ENCODE measurements at places on chromosomes 3 and 15.

GRCh38 chr15:57503911-57504598 lies 87.6 kb upstream of the MYZAP start:
- DNase-seq: no peak

- no peak for DNase-seq
These were observed 54.2 kb downstream of the FBXL2 start for GRCh38 chr3:33331414-33331813.

- no peak for DNase-seq
These were observed 6.7 kb downstream of the ARGFX start for GRCh38 chr3:121574449-121574848.

DNA sequence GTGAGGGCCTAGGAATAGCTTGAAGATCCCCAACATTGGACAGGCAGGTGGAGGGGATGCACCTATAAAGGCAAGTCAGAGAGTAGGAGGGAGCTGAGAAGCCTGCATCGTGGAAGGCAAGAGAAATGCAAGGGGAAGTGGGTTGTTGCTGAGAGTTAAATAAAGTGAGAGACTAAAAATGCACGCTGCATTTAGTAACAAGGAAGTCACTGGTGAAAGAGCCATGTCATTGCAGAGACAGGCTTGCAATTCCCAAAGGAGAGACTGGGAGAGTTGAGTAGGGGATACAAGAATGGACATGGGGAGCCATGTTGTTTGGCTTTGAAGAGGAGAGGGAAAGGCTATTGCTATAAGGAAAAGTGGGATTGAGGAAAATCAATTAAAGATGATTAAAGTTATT lies 77.0 kb upstream of the HEG1 start:
- DNase-seq: no peak

DNA sequence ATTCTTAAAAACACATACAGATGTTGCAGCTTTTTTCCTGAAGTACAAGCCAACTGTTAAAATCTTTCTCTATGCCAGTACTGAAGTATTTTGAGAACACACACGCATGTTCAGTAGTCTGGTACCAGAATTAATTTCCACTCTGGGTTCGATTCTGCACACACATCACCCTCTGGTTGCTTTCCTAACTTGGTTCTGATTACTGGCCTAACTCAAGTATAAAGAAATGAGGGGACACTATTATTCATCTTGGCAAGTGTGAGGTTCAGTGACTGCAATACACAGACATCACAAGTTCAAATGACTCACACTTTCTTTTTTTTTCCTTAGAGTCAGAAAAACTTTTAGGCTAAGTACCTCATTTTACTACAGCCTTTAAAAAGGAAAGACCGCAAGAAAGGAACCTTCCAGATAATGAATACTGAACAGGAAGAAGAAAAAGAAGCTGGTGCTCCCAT lies 37.4 kb upstream of the LDHAL6B start:
- DNase-seq: no peak

GRCh38 chr15:58252586-58253323 lies 114.6 kb downstream of the AQP9 start:
- DNase-seq: no peak

DNA sequence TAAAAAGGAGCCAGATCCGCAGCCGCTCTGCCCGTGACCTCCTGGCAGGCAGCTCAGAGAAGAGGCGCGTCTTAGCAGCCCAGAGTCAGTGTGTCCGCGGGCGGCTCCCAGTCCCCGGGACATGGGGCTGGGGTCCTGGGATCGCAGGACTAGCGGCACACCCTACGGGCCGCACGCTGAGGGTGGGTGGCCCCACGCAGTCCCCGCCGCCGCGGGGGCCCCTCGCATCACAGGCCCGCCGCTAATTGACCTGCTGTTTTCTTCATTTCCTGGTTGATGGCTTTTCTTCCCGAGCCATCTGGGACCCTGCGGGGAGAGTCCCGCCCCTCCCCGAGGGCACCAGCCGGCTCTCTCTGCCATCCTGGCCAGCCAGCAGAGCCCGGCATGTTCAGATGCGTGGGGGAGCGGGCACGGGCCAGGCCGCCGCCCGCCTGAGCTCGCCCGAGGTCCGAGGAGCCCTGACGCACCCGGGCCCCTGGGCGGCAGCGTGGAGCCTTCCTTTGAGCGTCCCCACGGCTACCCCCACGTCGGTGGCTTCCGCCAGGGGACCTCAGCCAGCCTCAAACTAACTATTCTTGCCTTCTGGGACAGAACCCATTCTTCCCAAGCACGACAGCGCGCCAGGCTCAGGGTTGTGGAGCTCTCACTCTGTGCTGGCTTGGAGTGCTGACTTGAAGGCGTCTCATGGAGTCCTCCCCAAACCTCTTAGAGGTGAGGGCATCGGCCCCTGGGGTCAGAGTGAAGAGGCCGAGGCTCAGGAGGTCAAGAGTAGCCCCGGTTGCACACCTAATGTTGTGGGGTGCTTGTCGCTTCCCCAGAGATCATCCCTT lies 34.6 kb upstream of the CACNA2D3 start:
- no peak for DNase-seq

DNA sequence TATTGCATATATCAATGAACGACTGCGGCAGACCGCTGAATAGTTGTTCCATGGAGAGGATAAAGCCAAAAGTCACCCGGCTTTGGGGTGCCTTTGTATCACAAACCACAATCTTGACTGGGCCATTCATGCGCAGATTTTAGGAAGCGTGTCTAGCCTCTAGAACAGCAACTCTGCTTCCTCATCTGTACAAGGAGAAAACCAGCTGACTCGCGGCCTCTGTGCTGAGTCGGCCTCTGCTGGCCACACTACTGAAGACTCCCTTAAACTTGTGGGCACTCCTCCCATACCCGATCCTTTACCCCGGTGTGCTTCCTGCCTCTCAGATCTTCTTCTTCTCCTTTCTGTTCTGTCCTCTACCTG lies 872 bp downstream of the DLEC1 start:
- DNase-seq: peak; percentile 45

DNA sequence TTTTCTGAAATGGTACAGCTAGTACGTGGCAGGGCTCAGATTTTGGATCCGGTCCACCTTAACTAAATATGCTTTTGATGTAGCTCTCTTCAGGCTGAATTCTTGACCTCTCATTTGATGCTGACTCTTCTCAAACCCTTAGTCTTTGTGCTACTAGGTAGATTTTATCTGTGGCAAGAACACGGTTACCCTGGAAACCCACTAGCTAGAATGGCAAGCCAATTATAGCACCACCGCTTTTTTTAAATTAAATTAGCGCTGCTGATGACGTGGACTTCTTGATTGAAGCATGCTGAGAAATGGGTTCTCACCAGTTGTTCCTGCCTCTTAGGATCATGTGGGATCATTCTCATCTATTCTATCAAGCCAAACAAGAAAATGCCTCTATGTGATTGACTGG lies 421.5 kb downstream of the LPP start:
- DNase-seq: no peak

- no peak for DNase-seq
These were observed 64.3 kb downstream of the KLF13 start for GRCh38 chr15:31390777-31391486.

DNA sequence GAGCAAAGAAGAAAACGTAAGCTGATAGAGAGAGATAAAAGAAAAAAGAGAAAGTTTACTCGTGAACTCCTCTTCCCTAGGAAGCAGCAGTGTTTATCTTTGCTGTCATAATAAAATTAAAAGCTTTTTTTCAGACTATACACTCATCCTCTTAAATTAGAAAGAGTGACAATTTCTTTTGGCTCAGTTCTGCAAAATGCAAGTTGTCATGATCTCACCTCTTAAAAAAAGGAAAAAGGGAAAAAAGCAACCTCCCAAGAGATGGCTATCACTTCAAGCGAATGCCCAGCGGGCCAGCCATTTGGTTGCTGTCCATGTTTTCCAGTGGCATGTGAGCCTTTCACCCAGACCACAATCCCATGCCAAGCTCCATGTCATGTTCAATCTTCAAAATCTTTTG lies 7.0 kb upstream of the THBS1 start:
- DNase-seq: no peak

- no peak for DNase-seq
These were observed 97.5 kb upstream of the KLHL25 start for GRCh38 chr15:85892232-85892631.

- DNase-seq: no peak
These were observed 354.9 kb downstream of the EPHB1 start for GRCh38 chr3:135149707-135150681.

DNA sequence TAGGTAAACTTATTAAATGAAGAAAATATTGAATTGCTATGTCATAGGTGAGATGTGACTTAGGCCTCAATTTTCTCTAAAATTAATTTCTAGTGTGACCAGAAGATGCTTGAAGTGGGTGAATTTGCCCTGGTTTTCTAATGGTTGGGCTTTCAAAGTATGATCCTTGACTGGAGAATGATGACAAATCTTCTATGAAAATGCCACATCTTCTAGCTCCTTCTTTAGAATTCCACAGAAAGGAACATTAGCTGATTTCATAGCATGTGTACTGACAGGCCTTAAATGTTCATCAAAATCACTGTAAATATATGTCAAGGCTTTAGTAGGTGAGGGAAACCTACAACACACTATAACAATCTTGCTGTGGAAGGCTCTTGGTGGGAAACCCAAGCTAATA lies 8.9 kb downstream of the ABI3BP start:
- no peak for DNase-seq

DNA sequence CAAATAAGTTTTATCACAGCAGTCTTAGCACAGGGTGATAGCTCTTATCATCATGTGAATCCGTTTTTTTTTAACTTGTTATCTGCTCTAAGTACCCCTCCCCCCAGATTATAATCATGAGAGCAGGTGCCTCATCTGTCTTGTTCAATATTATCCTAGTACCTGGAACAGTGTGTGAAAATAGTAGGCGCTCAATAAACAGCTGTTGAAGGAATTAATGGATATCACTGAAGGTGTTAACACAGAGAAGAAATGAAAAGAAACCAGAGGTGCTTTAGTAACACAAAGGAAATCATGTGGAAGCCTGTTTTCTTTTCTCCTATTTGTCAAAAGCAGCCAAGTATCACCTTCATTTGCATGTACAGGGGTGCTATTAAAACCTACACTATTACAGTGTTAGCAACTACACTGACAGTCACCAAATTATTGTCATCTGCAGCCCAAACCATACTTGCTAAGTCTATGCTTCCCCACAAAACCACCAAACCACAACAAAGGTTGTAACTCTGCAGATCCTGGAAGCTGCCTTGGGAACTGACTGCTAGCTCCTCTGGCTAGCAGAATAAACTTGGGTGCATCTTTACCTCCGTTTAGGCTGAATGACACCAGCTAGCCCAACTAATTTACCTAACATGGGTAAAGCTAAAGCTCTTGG lies 2.9 kb downstream of the XPC start:
- DNase-seq: peak; percentile 17

GRCh38 chr15:39582977-39583595 lies 2.2 kb downstream of the THBS1 start:
- no peak for DNase-seq

GRCh38 chr15:32990071-32990470 lies 204.4 kb downstream of the FMN1 start:
- no peak for DNase-seq

GRCh38 chr15:66142285-66142684 lies 111.3 kb downstream of the MEGF11 start:
- DNase-seq: no peak

DNA sequence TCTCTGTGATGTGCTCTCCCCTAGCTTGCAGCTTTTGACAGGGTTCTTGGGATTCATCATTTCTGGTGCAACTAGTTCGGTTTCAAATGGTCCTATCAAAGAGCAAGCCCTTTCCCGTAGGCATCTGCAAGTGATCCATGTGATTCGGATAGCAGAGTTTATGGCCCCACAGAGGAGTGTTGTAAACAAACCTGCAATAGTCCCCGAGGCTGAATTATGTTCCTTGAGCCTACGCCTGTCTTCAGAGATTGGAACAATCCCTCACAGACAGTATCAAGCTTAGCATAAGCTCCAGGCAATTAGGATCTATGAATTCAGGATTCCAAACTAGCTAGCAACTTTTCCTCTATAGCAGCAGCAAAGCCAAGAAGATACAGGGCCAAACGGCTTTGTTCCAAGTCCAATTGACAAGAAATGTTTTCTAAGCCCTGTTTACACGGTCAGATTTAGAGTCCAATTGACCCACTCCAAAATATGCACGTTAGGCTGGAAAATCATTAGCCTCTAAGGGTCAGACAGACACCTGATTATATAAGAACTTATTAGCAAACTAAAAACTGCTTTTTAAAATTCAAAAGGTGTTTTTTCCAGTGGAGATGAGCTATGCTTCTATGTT lies 24.8 kb downstream of the LNP1 start:
- no peak for DNase-seq

- no peak for DNase-seq
These were observed at the start of gene PRR23B for GRCh38 chr3:139020868-139021234. TSS of gene PRR23B (minus strand) at chr3:139020926. CDS start at chr3:139020661, 265 bp downstream.

GRCh38 chr15:29312387-29312786 lies 42.8 kb upstream of the NSMCE3 start:
- no peak for DNase-seq

- DNase-seq: no peak
These were observed 17.4 kb upstream of the MKRN3 start for GRCh38 chr15:23548071-23548470.

DNA sequence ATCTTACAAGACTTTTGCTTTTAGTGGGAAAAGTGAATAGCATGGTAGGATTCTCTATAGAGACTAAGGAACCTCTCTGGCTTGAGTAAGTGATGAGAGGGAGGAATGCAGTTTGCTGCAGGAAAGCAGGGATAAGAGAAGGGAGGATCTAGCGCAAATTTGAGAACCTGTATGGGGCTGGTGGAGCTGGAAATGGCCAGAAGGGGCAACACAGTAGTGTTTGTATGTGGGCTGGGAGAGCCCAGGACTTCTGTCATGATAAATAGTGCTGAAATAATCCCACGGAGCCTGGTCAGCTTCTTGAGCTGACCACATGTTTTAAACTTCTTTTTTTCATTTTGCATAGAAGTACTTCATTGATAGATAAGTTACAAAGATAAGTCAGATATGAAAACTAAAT lies 11.2 kb upstream of the SHC4 start:
- no peak for DNase-seq

DNA sequence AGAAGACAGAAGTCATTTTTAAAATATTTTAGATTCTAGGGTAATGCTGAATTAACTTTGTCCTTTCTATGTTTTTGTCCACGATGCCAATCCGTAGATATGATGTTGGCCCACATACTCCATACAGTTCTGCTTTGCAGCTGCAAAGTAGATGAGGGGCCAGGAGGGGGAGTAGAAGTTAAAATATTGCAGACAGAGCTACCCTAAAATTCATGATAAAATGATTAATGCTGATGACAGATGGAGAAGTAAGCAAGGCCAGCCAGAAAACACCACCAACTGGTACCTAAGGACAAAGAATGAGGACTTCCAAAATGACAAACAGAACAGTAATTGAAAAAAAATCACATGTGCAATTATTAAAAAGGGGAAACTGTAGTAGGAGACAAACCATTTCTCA lies 756.6 kb upstream of the ARPP21 start:
- no peak for DNase-seq

DNA sequence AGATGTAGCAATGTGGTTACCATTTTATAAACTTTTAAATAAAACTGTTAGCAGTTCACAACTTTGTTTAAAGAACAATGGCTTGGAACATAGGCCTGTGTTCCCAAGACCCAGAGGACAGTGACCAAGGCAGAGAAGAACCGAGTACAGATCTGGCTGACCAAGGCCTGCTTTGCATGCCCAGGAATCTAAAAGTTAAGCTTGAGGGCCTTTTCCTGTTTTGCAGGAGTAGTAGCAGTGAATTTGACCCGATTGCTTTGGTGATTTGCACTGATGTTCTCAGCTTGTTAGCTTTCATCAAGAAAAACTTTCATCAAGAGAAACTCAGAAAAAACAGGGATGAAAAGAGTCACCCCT lies 9.9 kb downstream of the FILIP1L start:
- DNase-seq: no peak

GRCh38 chr3:16063603-16064002 lies 110.9 kb upstream of the GALNT15 start:
- no peak for DNase-seq

- no peak for DNase-seq
These were observed 136.4 kb downstream of the CLASP2 start for GRCh38 chr3:33581666-33582065.

All from stimulated activated CD8-positive, alpha-beta memory T cell treated with anti-CD3 and anti-CD28 coated beads, Interleukin-12 subunit alpha, Interleukin-12 subunit beta, amount 100 ng/mL, for 1 hour (primary cell).